M059J (cell line): ENCODE measurements at places on chromosomes 3 and 15. TPM values are rescaled to one million over a fixed set of nuclear protein-coding genes. Genes with fewer than 3 reads are reported as not detected.
A peak's percentile ranks its signal among the peaks of the same experiment; 100 is the strongest.

The LSAMP gene
- total RNA-seq: 0.02 and 0.25 TPM in 2 replicates

The DNAH1 gene
- total RNA-seq: 0.02 and 0.52 TPM in 2 replicates

The PSMD6 gene
- 62.8 and 85.1 TPM in 2 replicates for total RNA-seq

The TMEM266 gene
- total RNA-seq: not detected in 2 replicates

The CPLX3 gene
- not detected in 2 replicates for total RNA-seq

GRCh38 chr3:9765865-9766264 lies 3.9 kb downstream of the CAMK1 start:
- DNase-seq: no peak

DNA sequence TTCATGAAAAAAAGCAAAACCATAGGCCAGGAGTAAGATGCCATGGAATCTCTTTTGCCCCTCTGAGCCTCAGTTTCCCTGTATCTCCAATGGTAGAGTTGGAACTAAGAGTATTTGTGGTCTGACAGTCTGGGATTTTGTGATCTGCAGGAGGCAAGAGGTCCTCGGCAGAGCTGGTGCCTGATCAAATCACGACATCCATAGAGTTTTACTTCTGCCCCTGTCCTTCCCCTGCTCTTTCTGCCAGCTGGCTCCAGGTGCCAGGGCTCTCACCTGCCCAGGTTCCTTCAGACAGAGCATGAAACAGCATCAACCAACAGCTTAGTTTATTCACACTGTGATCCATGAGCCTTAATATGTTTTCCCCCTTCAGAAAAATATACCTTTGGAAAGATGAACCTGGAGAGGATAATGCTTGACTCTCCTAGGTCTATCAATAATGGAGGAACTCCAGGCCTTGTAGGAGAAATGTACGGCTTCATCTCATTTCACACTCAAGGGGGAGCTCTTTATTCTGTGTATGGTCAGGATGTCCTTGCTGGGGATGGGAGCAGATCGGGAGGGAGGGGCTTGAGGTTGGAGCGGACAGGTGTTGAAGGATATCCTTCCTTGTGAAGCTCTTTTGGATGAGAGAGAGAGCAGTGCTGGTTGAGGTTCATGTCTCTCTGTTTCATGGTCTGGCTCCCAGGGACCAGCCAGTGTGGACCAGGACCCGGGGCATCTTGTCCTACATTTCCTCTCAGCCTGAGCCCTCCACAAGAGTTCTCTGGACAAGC lies 309.9 kb downstream of the RPLP1 start:
- no peak for DNase-seq

GRCh38 chr3:195895861-195896360 lies 12.4 kb downstream of the TNK2 start:
- peak; percentile 79 for DNase-seq

- DNase-seq: peak; percentile 31
Observed at GRCh38 chr3:17431004-17431403, 311.4 kb downstream of the TBC1D5 start.

DNA sequence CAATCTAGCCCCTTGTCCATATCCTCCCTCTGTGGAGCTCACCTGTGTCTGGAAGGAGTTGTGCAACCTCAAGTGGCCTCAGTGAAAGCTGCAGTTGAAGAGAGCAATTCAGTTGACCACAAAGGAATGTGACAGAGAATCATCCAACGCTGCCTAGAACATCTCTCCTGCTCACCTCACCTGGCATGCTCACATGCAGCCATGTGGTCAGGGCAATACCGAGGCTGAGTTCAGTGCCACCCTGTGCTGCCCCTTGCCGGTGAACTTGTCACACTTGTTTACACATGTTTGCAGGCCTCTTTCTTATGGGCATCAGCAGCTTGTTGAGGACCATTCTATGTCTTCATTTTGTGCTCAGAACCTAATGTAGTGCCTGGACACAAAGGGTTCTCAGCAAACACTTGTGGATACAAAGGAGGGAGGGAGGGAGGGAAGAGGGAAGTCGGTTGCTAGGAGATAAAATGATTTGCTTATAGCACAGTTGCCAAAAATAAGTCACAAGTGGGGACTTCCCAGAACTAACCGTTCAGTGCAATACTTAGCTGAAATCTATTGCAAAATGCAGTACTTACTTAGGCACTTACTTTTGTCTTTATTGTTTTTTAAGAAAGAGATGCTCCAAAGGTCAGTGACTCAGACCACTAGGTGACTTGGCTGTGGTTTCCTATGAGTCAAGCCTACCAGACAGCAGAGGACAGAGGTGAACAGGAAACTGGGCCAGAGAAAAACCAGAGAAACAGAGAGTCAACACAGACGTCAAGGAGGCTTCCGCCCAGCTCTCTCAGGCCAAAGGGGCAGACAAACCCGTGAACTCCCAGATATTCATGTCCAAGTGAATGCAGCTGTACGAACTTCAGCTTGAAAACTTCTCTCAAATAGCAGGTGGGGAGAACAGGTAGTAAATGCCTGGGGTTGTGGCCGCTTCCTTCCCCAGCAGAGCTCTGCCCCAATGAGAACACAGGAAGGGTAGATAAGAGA lies 227.8 kb upstream of the CTNNB1 start:
- DNase-seq: peak; percentile 97

- DNase-seq: no peak
Observed at GRCh38 chr3:197311591-197311990, 13.2 kb upstream of the DLG1 start.

- DNase-seq: peak; percentile 63
Observed at GRCh38 chr3:126811530-126811929, 107.5 kb downstream of the CHCHD6 start.

DNA sequence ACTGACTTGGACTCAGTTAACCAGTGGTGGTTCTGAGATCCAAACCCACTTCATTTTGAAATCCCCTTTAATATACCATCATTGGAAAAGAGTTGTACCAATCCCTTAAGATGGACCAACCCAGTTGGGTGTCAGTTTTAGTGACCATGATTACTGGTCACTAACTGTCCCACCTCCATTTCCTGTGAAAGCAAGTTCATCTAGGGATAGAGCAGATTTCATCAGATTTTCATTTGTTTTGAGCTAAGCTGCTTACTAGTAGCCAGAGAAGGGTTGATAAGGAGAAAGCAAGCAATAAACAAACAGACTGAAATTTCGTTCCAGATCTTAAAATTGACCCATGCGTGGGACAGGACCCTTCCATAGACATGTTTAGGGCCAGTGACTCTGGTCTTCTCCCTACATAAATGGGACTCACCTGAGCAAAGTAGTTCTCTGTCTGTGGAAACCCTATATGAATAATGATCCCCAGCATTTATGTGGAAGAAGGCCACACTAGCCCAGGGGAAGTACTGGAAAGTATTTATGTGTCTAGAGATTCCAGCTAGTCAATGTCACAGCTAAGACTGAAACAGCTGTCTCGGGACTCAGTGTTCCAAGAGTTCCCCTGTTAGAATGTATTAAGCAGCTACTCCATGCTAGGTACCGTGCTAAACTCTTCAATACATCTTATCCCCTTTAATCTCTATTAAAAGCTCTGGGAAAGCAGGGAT lies 196.0 kb upstream of the BCL6 start:
- DNase-seq: no peak

- peak; percentile 66 for DNase-seq
Observed at GRCh38 chr3:156693166-156693565, 18.8 kb downstream of the TIPARP start.
